Stimulated activated naive CD4-positive, alpha-beta T cell treated with Interleukin-2 at 50 U/mL for 16 hours (primary cell): ENCODE measurements at places on chromosomes 5 and 9.

GRCh38 chr5:92713335-92713743 is 867.7 kb downstream of the NR2F1-AS1 start:
- DNase-seq: no peak

GRCh38 chr5:151345808-151346478 is 1.4 kb downstream of the SLC36A2 start:
- DNase-seq: no peak

- DNase-seq: no peak
Observed at GRCh38 chr9:86039991-86040860, 59.1 kb downstream of the GOLM1 start.

DNA sequence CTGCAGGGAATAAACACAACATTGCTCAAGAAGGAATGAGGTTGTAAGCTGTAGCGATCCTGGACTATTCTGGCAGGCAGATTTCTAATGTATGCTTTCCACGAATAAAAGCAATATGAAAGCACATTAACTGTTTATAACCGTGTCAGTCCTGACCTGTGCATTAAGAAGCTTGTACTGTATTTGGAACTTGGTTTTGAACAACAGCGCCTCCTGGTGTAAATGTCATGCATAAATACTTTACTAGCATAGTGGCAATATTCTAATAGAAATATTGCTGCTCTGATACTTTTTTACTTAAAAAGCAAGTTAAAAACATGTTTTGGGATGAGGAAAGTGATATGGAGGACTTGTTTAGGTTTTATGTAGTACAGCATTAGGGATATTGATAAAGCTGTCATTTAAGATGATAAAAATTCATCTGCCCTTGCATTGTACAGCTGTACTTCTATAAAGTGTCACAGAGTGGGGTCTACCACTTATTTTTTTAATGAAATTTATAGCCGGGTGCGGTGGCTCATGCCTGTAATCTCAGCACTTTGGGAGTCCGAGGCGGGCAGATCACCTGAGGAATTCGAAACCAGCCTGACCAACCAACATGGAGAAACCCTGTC is 70.7 kb upstream of the GNE start:
- DNase-seq: no peak

GRCh38 chr5:76688836-76689235 is 27.1 kb upstream of the F2R start:
- no peak for DNase-seq

DNA sequence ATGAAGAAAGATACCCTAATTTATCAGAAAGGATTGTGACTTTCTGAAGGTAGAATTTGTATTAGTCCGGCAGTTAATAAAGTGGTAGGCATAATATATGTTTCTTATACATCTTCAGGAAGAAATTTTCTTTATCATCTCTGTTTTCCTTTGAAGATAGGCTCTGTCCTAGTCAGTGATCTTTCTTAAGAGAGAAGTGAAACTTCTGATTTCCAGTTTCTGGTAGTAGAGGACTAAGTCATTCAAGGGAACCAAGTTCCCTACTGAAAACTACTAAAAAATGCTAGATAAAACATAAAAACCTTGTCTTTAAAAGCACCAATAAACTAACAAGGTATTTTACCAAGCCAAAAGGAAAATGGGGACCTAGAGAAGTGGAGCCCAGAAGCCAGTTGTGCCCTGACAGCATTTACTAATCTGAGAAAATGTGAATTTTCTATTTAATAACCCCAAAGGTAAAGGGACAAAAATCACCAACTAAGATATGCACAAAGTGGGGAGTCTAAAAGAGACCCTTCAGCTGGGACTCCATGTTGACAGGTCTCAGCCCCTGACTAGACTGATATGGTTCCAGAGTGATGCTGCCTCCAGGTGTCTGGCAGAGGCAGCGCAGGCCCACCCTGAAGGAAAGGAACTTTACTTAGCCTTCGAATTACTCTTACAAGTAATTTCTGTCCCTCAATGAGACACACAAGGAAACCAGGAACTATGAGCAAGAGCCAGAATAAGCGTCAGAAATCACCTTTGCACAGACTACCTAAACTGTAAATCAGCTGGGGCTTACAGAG is 72.7 kb downstream of the FAM78A start:
- no peak for DNase-seq

GRCh38 chr9:113499876-113500497 is 36.5 kb downstream of the RGS3 start:
- no peak for DNase-seq
